Left lobe of liver (tissue), 2 donors: ENCODE measurements at places on chromosomes 3 and 15. TPM values are rescaled to one million over a fixed set of nuclear protein-coding genes. Genes with fewer than 3 reads are reported as not detected.

The LRRC34 gene
- total RNA-seq: 0.35 TPM

The IQCF6 gene
- total RNA-seq: not detected

DNA sequence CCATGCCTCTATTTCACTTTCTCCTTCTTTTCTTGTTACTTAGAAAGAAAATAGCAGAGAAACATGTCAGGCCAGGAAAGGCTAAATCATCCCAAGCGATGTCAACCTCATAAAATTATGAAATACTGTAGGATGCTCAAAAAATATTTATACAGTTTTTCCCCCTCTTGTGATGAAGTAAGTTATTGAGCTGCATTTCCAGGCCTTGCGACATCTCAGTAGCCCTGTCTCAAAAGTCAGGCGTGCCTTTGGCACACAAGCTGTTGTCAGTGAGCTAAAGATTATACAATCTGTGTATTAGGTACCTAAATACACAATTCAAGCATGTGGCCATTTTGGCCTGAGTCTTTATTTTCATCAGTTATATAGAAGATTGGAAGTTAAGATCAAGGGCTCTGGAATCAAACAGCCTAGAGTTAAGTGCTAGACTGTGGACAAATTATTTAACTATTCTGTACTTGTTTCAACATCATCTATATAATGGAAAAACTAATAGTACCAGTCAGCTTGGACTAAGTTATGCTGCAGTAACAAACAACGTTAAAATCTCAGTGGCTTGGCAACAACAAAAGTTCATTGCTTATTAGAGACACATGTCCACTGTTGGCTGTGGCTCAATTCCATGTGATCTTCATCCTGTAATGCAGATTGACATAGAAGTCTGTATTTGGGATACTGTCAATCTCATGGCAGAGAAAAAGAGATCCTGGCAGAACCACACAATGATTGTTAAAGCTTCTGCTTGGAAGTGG, 406.4 kb upstream of the PROK2 start:
- DNase-seq: no peak

- DNase-seq: no peak
Measured at GRCh38 chr3:120129718-120130513, 35.7 kb upstream of the GSK3B start.

DNA sequence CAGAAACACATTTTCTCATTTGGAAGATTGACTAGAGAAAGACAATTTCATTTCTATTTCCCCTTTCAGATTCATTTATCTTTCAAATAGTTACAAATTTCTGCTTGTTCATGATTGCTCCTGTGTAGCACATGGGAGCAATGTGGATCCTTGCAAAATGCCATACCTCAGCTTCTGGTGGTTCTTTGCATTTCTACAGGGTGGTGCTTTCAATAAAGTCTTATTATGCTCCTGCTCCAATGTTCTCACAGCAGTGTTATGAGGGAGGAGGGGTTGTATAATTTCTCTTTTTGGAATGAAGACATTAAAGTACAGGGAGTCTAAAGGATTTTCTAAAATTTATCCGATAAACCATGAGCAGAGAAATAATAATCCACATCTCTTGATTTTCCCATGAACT, 280.1 kb upstream of the ATP10A start:
- no peak for DNase-seq

- no peak for DNase-seq
Measured at GRCh38 chr15:79067969-79068368, 22.6 kb downstream of the RASGRF1 start.

DNA sequence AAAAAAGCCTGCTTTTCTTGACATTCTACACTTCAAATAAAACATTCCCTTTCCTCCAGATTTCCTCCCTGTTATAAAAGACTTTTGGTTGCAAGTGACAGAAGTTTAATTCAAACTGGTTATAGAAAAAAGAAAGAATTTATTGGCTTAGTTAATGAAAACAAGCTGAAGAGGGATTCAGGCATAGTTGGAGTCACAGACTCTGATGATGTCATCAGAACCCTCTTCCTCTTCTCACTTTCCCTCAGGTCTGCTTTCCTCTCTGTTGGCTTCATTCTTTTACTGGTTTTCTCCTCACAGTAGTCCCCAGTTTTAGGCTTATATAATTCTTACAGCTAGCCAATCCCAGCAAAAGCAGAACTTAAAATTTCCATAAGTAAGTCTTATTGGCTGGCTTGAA, 32.0 kb upstream of the MBNL1 start:
- no peak for DNase-seq

DNA sequence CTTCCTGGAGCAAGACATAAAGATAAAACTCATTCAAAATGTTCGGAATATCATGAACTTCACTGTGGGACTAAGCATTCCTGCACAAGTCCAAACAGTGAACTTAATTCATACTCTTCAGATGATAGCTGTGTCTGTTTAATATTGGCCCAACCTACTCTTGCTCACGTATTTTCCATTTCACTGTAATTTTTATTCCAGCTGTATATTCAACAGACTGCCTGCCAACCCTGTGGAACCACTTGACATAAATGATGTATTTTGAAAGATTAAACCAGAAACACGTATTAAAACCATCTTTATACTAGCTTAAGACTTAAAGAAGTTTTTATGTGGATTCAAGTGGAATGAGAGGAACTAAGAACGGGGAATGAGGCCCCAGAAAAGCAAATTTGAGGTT, 172.5 kb downstream of the TMEM108 start:
- DNase-seq: no peak

- DNase-seq: no peak
Measured at GRCh38 chr3:172270557-172271166, 177.6 kb downstream of the GHSR start.

- DNase-seq: no peak
Measured at GRCh38 chr15:38002883-38003477, 68.5 kb downstream of the TMCO5A start.

DNA sequence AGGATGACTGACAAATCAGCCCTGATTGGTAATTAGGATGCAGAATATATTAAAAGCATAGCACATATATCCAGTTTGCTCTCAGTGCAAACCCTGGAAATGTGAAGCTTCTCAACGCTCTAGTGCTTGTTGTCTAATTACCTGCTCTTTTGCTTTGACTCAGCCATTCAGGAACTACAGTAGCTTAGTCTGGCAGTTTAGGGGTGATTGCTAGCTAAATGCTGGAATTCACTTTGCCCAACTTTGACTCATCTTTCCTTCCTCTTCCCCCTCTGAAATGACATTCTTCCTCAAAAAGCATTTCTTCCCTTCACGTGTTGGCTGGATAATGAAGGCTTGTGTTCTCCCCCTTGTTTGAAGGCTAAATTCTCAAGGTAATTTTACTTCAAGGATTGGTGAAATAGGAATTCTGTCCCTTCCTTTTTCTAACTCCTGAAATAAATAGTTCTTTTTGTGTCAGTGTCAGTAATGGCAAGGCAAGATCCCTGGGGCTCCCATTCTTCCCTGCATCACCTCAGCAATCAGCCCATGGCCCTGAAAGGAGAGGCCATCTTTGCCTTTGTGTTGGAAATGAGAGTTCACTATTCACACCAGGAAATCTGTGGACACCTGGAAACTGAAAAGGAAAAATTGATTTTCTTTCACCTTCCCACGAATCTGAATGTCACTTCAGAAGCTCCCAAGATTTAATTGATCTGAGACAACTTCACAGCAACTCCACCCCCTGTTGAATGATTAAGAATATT, 103.6 kb downstream of the ECT2 start:
- no peak for DNase-seq

GRCh38 chr15:70715840-70716485, 47.4 kb downstream of the UACA start:
- no peak for DNase-seq

DNA sequence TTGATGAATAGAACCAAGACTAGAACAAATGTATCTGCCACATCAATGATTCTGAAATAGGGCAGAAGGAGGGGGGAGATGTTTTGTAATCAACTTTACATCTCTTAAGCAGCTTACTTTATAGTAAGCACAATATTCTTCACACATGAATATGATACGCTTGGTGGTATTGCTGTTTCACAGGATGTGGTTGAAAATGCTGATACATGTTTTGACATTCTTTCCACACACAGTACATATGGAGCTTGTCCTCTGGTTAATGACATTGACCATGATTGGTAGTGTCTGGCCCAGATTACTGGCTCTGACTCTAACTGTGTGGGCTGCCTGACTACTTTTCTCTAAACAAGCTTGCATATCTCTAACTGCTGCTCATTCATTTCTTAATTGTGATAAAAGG, 168.9 kb downstream of the KLHL25 start:
- DNase-seq: no peak
